Right forelimb (tissue), 1 donor: ENCODE measurements at places on chromosomes 1 and 21.

GRCh38 chr1:151807766-151808165, 2.5 kb upstream of the LINGO4 start:
- peak; percentile 5 for DNase-seq

- DNase-seq, result no peak
Observed at GRCh38 chr1:87958716-87959115, 630.0 kb downstream of the LMO4 start.

- DNase-seq, result no peak
Observed at GRCh38 chr1:203307641-203308126, 2.4 kb downstream of the BTG2 start.

DNA sequence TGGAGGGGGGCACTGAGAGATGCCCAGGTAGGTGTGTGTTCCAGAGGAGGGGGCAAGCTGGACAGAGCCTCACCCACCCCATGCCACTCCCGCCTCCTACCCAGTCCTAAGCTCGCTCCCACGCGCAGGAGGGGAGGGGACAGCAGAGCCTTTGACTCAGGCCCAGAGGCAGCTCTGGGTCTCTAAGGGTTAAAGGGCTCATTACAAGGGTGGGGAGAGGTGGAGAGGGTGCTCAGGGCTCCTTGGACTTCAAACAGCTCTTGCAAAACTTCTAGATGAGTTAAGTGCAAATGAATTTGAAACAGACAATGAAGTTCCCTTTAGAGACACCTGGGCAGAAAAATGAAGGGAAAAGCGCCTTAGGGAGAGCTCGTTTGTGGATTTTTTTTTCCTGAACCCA, 104.2 kb upstream of the CASZ1 start:
- no peak for DNase-seq

DNA sequence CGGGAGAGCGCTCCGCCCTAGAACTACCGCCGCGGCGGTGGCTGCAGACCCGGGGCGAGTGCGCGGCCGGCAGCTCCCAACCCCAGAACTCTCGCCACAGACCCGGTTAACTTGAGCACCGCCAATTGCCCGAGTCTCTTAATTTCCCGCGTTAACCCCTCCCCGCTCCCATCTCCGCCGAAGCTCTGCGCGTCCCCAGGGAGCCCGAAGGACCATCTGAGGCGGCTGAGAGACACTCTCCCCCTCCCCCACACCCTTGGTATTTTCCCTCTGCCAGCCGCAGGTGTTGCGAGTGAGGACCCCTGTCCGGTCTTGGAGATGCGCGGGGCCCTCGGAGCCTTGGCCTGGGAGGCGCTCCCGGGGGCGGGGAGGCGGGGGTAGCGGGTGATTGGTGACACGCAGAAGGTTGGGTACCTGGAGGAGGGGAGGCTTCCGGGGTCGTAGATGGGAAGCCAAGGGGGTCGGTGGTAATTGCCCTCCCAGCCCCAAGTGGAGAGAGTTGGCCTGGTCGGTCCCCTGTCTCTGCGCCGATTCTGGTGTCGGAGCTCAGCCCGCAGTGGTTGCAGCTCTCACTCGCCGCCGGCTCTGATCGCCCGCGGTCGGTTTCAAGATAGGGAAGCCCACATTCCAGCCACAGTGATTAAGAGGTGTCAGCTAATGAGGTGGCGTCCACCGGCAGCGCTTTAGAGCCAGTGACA, 858 bp upstream of the SUSD4 start:
- DNase-seq, result no peak

GRCh38 chr1:151945725-151946722, 36.7 kb upstream of the THEM4 start:
- DNase-seq, result peak; percentile 78

- DNase-seq, result no peak
Observed at GRCh38 chr1:21622466-21623315, 46.5 kb downstream of the RAP1GAP start.

DNA sequence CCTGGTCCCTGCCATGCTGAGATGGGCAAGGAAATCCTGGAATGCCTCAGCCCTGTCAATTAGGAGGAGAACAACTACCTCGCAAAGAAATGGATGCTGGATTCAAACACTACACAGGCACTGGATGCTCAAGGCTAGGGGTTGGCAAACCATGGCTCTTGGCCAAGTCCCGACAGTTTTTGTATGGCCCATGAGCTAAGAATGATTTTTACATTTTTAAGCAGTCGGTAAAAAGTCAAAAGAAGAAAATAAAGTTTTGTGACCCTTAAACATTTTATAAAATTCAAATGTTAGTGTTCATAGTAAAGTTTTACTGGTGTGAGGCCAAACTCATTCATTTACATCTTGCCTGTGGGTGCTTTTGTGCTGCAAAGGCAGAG, 6.5 kb downstream of the CDK18 start:
- DNase-seq, result no peak
